Iris pigment epithelial cell (primary cell): ENCODE measurements at places on chromosomes 6 and 20.

DNA sequence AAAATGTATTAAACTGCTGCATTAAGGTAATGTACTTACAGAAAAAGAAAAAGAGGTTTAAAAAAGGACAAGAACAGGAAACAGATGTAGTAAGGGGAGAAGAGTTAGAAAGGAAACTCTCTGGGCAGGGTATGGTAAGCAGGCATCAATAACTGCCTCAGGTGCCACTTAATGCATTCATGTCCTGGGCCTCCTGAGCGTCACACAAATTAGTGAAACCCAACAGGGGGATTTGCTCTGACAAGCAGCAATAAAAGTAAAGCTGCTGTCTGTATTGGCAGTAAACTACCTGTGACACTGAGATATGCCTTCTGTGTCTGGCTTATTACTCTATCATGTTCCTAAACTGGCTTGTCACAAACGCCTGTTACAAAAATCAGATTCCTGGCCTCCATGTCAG is 1.5 kb upstream of the EFHC1 start:
- DNase-seq, result no peak

DNA sequence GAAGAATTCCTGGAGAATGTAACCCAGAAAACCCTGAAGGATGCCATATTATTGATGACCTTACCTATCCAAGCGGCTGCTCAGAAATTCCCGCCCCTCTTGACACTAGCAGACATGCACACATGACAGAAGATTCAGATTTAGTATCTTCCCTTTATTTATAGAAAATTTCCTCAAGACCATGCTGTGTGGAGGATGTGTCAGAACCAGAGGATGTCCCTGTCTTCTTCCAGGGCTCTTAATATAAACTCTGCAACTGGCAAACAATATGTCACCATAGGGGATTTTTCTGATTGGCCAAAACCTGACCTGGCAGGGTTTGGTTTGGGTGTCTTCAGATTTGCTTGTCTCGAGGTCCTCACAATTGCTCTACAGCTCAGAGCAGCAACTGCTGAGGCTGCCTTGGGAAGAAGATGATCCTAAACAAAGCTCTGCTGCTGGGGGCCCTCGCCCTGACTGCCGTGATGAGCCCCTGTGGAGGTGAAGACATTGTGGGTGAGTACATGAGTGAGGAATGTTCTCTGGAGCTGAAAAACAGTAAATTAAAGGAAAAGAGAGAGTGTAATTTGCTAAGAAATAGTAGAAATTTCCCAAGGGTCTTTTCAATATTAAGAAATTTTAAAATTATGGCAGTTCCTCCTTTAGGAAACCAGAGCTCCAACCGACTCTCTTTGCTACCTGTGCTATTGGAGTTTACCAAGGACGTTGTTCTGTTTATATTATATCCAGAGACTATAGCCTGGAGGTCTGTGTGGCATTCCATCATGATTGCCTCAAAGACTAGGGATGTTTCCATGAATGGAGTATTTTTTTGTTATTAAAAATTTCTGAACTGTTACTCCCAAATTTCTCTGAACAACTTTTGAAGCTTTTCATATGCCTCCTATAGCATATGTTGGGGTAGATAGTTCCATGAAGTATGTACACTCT is at the start of gene HLA-DQA2:
Gene HLA-DQA2 (plus strand): TSS at position 361 of the 930 bp plus-strand sequence. CDS start 53 bp downstream, at position 414.
- no peak for DNase-seq

DNA sequence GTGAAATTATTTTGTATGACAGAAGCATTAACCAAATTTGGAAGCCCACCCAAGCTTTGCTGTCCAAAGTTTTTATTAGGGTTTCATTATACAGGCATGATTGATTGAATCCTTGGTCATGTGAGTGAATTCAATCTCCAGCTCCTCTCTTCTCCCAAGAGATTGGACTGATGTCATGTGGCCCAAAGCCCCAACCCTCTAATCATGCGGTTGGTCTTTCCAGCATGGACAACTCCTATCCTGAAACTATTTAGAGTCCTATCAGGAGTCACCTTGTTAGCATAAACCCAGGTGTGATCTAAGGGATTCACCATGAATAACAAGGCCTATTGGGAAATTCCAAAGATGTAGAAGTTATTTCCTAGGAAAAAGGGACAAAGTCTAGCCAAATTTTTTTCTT is 10.6 kb downstream of the POLR3F start:
- DNase-seq, result no peak

- no peak for DNase-seq
Measured at GRCh38 chr6:161064915-161065314, 73.3 kb downstream of the MAP3K4 start.

DNA sequence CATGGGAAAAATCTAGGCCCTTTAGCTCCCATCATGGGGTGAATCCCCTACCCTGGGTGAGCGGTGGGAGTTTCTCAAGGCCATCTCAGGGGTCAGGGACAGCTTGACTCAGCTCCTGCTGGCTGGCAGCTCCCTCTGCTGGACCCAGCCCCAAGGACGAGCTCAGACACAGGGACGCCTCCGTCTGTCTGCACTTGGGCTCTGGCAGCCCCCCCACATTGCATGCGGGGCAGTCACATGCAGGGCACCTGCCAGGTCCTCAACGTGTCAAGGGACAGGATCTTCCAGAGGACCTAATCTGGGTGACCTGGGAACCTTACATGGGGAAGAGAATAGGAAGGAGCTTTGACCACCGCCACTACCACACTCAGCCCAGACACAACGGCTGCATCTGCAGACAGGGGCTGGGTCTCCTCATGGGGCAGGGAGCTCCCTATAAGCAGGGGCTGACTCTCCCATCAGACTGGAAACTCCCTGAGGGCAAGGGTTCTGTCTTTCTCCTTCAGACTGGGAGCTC is 173.4 kb downstream of the MRPL14 start:
- DNase-seq, result peak; percentile 30

GRCh38 chr6:43170417-43170930 is 595 bp upstream of the SRF start:
- DNase-seq, result peak; percentile 92

DNA sequence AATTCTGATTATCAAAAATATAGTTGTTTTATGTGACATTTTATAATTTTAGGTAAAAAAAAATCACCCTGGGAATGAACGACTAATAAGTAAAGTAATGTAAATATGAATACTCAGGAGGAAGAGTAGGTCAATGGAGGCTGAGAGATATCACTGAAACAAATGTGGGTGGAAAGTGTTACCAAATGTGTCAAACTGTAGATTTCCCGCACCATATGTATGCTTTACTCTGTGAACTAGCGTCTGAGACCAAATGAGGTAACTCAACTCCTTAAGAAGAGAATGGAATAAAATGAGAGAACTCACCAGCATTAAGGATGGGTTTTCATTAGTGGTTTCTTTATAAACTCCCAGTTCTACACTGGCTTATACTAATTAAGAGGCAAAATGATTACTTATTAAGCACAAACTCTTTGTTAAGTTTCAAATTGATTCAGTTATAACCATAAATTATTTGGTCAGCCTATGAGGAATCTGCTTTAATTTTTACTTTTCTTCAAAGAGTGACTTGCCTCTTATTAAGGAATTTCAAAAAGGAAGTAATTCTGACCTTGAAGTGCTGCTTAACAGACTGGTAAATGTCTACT is 784.7 kb upstream of the GJE1 start:
- no peak for DNase-seq

- no peak for DNase-seq
Measured at GRCh38 chr6:114075300-114075699, 104.4 kb upstream of the HDAC2 start.

DNA sequence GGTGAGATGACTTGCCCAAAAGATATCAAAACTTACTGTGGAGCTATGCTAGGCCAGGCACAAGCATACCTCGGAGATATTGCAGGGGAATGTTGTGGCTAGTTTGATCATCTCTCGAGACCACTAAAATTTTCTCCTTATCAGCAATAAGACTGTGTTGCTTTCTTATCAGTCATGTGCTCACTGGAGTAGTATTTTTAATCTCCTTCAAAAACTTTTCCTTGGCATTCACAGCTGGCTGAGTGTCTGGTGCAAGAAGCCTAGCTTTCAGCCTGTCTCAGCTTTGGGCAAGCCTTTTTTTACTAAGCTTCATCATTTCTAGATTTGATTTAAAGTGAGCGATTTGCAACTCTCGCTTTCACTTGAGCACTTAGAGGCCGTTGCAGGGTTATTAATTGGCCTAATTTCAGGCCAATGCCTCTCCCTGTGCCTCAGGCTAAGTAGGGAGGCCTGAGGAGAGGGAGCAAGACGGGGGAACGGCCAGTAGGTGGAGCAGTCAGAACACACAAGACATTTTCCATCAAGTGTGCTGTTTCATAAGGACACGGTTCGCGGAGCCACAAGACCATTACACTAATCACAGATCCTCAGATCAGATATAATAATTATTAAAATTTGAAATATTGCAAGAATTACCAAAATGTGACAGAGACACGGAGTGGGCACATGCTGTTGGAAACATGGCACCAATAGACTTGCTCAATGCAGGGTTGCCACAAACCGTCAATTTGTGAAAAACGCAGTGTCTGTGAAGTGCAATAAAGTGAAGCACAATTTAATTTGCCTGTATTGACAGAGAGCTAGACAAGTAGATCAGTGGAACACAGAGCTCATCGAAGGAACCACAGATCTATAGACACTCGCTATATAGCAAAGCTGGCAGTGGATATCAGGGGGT is 106.8 kb upstream of the SIRPG start:
- DNase-seq, result peak; percentile 85
